Fibroblast of skin of right quadriceps (primary cell): ENCODE measurements at places on chromosomes 1 and 21.

- no peak for DNase-seq
These were observed 59.6 kb downstream of the RNF187 start for GRCh38 chr1:228546541-228547463.

DNA sequence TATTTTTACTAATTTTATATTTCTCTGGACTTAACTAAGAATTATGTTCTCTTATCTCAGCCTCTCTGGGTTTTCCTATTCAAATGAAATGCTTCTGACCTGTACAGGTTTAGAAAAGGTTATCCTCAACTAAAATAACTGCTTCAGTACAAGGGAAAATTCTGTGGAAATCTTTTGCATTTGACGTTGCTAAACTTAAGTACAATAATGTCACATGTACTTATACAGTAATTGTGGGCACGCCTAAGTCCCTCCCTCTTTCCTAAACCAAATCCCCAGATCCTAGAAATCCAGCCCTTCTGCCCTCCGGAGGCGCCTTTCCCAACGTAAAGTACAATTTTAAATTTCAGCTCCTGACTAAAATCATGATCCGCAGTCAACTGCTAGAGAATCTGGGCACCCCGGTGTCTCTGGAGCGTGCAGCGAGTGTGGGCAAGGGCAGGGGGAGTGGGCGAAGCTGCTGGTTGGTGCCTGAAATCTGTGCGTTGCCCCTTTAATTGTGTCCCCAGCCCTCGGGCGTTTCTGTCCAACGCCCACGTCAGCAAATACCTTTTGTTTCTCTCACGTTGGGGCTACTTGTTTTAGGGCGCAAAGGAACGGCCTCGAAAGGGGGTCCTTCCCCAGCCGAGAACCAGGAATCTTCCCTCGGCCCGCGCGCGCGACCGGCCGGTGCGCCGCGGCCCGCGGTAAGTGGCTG, at the start of gene ZBTB8A:
ZBTB8A (plus strand) TSS at position 541 of the 697 bp plus-strand sequence. CDS start 53,505 bp downstream, outside the sequence.
- peak; percentile 62 for DNase-seq

GRCh38 chr1:84020151-84020550, 21.2 kb upstream of the TTLL7 start:
- DNase-seq: no peak

- DNase-seq: peak; percentile 65
These were observed 121.8 kb downstream of the HFM1 start for GRCh38 chr1:91282695-91283420.

GRCh38 chr1:209132736-209133467, 450.6 kb upstream of the CAMK1G start:
- DNase-seq: no peak

- DNase-seq: no peak
These were observed 404.2 kb downstream of the PLPP3 start for GRCh38 chr1:56175211-56175610.

- DNase-seq: peak; percentile 46
These were observed 112.3 kb upstream of the TRABD2B start for GRCh38 chr1:48109390-48110013.

GRCh38 chr1:1088029-1088800, 14.1 kb upstream of the RNF223 start:
- no peak for DNase-seq

DNA sequence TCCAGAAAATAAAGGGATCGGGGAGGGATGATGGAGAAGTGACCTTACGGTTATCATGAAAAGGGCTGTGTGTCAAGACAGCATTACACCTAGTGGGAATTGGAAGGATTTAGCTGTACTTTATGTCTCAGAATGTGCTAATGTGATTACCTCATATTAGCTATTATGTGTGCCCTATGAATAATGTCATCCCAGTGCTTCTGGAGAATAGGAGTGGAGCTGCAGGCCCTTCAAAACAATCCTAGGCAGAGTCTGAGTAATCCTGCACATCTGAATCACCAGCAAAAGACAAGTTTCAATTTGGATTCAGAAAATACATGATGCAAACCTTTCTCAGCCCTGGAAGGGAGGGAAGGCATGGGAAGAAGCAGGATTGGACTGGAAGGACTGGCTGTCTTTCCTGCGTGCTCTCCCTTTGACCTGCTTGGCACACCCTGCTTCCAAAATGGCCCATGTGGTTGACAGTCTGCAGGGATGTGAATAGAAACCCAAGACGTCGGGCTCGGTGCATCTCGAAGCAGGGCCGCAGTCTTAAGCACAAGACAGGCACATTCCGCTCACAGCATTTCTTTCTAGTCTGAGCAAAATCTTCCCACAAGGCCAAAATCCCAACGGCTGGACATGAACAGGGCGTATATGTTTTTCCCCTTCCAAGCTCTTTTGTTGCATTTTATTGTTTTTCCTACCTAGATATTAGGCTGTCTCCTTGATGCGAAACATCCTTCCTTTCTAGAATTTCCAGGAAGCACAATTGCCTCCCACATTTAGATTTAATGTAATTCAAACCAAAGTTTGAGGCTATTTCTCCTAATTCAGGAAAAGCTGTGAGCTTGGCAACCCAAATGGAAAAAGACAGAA, 54.3 kb upstream of the TARBP1 start:
- DNase-seq: peak; percentile 98

DNA sequence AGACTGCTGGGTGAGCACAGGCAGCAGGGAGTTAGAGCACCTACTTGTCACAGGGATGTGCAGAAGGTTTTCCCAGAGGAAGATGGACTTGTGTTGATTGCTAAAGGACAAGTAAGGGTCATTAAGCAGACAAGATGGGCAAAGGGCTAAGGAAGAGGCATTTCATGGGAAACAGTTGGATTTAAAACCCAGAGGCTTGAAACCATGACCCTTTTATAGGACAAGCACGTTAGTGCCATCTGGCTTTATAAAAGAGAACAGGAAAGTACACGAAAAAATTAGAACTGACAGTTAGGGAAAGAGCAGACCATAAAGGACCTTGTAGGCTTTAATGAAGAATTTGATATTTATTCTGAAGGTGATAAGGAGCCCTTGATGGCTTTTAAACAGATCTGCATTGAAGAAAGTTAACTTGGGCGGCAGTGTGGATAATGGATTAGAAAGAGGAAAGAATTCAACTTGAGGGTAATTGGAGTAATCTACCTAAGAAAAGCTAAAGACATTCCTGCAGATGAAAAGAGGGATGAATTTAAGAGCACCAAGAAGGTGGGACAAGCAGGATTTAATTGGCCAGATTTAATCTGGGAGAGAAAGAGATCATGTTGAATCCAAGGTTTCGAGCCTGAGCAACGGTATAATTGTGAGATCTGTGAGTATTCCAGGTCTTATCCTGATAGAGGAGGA, 68.6 kb downstream of the ZC3H11B start:
- DNase-seq: no peak

GRCh38 chr1:94068999-94069918, 51.7 kb downstream of the ABCA4 start:
- DNase-seq: no peak

DNA sequence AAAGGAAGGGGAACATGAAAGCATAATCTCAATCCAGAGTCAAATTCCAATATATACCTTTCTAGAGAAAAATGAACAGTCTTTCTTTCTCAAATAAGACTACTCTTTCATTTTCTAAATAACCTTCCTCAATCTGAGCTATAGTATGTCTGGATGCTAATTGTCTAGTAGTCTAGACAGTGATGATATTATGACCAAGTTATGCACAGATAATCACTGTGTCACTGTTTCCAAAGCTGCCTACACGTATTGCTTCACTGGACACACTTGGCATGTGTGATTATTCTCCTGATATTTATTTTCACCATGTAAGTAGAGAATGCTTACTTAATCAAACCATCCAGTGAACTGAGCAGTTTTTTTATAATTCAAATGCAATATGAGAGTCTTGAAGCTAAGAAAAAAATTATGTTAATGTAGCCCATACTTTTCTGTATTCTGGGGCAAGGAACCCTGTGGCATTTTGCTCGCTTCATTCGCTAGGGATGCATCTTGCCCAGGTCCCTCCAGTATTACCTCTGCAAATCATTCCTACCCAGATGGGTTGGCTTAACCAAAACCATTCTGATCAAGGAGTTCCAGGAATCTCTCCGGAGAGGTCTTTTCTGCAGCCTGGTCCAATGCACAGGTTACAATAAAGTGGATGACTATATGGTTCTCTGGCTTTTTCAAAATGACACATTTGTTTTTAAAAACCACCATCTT, 303.1 kb upstream of the RUNX1 start:
- peak; percentile 83 for DNase-seq

DNA sequence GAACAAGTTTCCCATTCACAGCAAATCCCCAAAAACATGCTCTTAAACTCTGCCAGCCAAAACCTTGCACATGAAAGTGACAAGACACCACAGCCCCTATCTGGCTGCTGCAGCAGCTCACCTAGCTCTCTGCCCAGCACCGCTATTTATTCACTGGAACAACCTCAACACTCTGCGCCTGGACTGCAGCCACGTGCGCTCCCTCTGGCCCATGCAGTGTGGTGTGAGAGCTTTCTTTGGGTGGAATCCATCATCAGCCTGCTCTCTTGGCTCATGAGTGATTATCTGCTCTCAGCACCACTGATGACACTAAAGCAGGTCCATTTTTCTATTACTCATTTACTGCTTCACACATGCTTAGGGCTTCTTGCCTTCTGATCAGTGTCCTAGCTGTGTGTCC, 11.4 kb downstream of the KCNJ6 start:
- DNase-seq: no peak

GRCh38 chr1:10419351-10419750, 10.9 kb upstream of the CENPS start:
- DNase-seq: no peak

- DNase-seq: no peak
These were observed 50.0 kb upstream of the DMRTB1 start for GRCh38 chr1:53409233-53409632.

DNA sequence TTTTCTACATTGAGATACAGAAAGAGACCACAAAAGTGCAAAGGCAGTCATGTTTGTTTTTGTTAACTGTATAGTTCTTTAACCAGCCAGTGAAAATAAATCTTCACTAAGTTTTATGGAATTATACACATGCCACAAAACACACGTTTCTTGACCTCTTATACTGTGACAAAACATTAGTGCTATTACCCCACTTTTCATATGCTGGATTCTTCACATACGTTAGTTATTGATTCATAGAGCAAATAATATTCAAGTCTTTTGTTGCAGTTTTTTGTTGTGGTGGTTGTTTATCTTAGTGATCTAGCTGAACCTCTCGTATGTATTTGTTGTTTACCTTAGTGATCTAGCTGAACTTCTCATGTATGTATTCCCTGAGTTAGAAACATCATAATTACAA, 28.0 kb downstream of the LYPLAL1 start:
- no peak for DNase-seq

- DNase-seq: peak; percentile 9
These were observed 26.9 kb upstream of the EYA3 start for GRCh38 chr1:28115267-28115666.

- peak; percentile 62 for DNase-seq
These were observed at the start of gene NIBAN1 for GRCh38 chr1:184974056-184974836. Gene NIBAN1 (minus strand): TSS chr1:184974508. CDS start chr1:184974356, 152 bp downstream.
